ENCODE measurements at places on chromosomes 4 and X. TPM values are rescaled to one million over a fixed set of nuclear protein-coding genes. Genes with fewer than 3 reads are reported as not detected.

RHOH gene
- 0.69 TPM for polyA plus RNA-seq

GRCh38 chrX:119686087-119686691 lies 6.8 kb downstream of the SEPTIN6 start:
- DNase-seq: peak; percentile 51

DNA sequence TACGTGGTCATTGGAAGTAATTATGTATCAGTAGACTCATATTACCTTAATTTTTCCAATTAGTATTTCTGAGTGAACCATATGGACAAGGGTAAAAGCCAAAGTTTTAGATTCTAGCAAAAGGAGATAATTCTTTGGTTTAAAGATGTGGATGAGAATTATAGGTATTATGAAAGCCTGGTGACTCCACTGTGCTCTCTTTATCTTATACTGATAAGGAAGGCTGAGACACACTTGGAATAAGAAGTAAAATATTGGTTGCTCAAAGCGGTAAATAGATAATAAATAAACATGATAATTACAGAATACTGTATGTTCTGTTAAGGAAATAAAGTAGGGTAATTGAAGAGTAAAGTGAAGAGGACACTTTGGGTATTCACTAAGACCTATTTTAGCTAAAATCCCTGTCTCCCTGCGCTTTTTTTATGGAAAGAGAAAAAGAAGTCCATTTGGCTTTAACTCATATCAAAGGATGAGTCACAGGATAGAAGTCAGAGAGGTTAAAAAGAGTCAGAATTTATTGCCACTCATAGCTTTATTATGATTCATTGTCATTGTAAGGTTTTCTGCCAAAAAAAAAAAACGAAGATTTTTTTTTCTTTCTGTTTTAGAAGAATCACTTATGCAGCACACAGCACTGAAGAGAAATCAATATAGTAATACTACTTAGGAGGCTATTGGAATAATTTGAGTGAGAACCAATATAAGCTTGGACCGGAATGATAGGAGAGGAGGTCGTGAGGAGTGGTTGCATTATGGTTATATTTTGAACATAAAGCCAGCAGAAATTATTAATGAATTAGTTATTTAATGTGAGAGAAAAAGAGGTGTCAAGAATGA lies 2463.1 kb downstream of the ARAP2 start:
- DNase-seq: no peak

PSAPL1 gene
- 0.09 TPM for polyA plus RNA-seq

GYPE gene
- polyA plus RNA-seq: 27.6 TPM

CNGA2 gene
- polyA plus RNA-seq: not detected

DNA sequence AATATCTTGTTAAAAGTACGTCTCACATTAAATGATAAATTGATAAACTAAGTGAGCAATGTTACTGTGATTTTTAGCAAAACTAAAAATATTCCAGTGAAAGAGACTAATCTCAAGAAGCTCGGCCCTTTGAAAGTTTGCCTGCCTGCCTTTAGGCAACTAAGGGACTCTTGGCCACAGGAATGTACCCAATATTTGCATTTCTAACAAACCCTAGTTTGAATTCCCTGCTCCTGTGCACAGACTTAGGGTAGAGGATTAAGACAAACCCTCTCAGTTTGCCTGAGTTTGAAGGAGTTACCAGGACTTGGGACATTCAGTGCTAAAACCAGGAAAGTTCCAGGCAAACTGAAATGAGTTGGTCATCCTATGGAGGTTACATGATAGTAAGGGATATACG lies 157.1 kb downstream of the SCFD2 start:
- DNase-seq: no peak

Measured in right lung (tissue), 10 donors.